ENCODE measurements at places on chromosomes 6 and 20. TPM values are rescaled to one million over a fixed set of nuclear protein-coding genes. Genes with fewer than 3 reads are reported as not detected.

The DSP gene
- 0.08 TPM for total RNA-seq

The WFDC10B gene
- total RNA-seq = not detected

The CHD6 gene
- total RNA-seq = 20.9 TPM

The FAM217A gene
- not detected for total RNA-seq

The KCNB1 gene
- total RNA-seq = not detected

The GNAS-AS1 gene
- total RNA-seq = not detected

GRCh38 chr6:105806486-105806920 is 279.6 kb upstream of the PRDM1 start:
- no peaks in the 10 kb centered on the region for H3K36me3 ChIP-seq
- H3K4me3 ChIP-seq = no peak overlapping the region
- no peak overlapping the region for H3K27ac ChIP-seq
- DNase-seq = no peak
- no peaks in the 10 kb centered on the region for H3K27me3 ChIP-seq

DNA sequence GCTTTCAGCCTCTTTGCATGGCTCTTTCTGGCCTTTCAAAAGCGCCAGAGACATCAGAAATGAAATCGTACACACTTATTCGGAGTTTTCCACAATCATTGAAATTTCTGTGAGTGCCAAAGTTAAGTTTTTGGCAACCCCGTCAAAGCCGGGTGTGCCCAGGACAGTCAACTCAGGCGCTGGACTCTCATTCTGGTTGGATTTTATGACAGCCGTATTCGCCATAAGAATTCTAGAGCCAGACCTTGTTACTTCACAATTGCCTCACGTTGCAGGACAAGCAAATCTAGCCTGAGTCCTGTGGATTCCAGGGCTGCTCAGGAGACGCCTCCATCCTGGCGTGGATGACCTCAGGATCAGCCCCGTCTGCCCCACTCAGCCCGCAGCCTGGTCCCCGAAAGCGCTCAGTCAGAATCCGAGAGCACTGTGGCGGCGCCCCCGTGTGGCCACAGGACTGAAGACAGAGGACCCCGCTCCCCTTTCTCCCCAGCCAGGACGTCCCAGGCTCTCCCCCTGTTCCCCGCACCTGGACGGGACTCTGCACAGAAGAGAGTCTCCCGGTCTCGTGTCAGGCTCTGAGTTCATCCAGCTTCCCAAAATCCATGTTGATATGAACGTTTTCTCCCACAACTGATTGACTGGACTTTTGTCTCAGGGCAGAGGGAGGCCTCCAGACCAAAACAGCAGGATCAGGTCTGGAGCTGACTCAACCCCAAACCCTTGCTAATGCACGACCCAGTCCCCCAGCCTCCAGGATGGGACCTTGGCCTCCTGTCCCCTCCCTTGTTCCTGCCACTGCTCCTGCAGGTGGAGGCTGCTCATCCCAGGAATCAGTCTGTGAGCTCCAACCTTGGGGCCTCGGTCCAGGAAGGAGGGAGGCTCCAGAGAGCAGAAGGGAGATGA is 38.2 kb downstream of the MICA start:
- DNase-seq = peak; percentile 67
- no peak overlapping the region for H3K27ac ChIP-seq
- peaks cover 13% of the 10 kb centered on the region for H3K27me3 ChIP-seq

DNA sequence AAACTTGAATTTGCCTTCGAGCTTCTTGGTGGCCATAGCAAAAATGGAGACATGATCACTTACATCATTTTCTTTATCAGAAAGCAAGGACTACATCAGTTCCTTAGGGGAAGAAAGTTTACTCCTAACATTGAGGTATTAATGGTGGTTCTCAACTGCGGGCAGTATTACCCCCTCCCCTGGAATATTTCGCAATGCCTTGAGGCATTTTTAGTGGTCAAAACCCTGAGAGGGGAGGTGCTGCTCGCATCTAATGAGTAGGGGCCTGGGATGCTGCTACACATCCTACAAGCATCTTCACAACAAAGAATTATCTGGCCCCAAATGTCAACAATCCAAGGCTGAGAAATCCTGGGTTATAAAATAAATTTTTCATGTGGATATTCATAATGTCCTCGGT is 222.2 kb upstream of the TSHZ2 start:
- no peak overlapping the region for H3K27ac ChIP-seq
- H3K36me3 ChIP-seq = no peaks in the 10 kb centered on the region
- no peak for DNase-seq
- H3K4me3 ChIP-seq = no peak overlapping the region
- H3K4me1 ChIP-seq = no peaks in the 10 kb centered on the region
- H3K27me3 ChIP-seq = no peaks in the 10 kb centered on the region

- no peak overlapping the region for H3K4me3 ChIP-seq
- no peaks in the 10 kb centered on the region for H3K27me3 ChIP-seq
- DNase-seq = no peak
- no peak overlapping the region for H3K27ac ChIP-seq
Observed at GRCh38 chr20:39429726-39430125, 467.6 kb downstream of the DHX35 start.

GRCh38 chr6:165556116-165556843 is 106.8 kb downstream of the PDE10A start:
- DNase-seq = no peak
- H3K36me3 ChIP-seq = no peaks in the 10 kb centered on the region
- no peaks in the 10 kb centered on the region for H3K27me3 ChIP-seq

GRCh38 chr20:63243604-63244247 is 8.0 kb downstream of the BIRC7 start:
- H3K27ac ChIP-seq = no peak overlapping the region
- no peaks in the 10 kb centered on the region for H3K36me3 ChIP-seq
- no peak for DNase-seq
- H3K4me3 ChIP-seq = no peak overlapping the region

DNA sequence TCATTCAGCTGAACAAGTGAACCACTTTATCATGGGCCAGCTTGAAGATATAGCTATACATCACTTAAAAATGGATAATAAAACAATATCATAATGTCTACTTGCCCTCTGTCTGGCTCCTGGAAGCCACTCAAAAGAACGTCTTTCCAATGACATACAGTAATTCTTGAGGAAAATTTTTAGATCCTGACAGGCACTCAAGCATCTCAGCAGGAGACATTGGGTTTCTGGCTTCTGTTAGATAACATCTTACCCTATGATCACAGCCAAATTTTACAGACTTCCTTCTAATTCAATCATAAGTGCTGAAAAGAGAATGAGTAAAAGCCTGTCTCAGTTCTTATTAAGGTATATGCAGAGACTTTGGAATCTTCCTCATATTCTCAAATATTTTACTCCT is 330 bp downstream of the CGA start:
- no peak overlapping the region for H3K27ac ChIP-seq
- H3K4me3 ChIP-seq = no peak overlapping the region
- no peak for DNase-seq
- no peaks in the 10 kb centered on the region for H3K4me1 ChIP-seq
- no peaks in the 10 kb centered on the region for H3K36me3 ChIP-seq

- no peak overlapping the region for H3K27ac ChIP-seq
- DNase-seq = peak; percentile 15
- H3K4me3 ChIP-seq = no peak overlapping the region
- no peaks in the 10 kb centered on the region for H3K27me3 ChIP-seq
Observed at GRCh38 chr6:97215157-97215769, 67.8 kb downstream of the MMS22L start.

GRCh38 chr20:46895906-46896242 is 1.2 kb downstream of the EYA2 start:
- no peak for DNase-seq
- H3K27ac ChIP-seq = no peak overlapping the region
- H3K4me3 ChIP-seq = no peak overlapping the region
- no peaks in the 10 kb centered on the region for H3K4me1 ChIP-seq

- peaks cover 32% of the 10 kb centered on the region for H3K27me3 ChIP-seq
- no peak within 1 kb of the TSS for H3K4me3 ChIP-seq
Observed at GRCh38 chr6:33075568-33076405, at the start of gene HLA-DPB1. TSS of gene HLA-DPB1 (plus strand) at chr6:33075990. CDS start at chr6:33076042, 52 bp downstream.

DNA sequence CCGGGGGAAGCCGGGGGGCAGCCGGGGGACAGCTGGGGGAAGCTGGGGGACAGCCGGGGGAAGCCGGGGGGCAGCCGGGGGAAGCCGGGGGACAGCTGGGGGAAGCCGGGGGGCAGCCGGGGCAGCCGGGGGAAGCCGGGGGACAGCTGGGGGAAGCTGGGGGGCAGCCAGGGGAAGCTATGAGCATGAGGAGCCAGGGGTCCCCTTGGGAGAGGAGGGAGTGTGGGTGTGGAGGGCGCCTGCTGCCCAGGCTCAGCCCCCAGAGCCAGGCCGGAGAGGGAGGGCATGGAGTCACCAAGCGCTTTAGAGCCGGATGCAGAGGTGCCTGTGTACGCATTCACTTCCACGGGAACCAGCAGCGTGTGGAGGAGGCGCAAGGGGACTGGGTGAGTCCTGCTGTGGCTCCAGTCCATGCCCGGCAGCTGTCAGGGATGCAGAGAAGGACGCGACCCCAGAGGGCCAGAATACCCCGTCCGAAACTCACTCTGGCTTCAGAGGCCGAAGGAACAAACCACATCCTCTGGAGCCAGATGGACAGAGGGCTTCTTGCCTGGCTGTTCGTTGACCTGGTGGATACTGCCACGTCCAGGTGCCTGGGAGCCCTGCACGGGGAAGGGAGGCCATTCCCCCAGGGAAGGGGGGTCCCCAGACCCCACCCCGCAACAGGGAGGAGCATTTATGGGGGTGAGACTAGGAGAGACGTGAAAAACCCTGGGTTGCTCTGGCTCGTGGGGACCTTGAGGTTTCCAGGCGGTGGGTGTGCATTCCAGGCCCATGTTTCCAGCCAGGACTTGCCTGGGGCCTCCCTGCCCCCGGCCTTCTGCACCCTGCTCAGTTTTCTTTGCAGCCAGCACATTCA is 26.5 kb upstream of the DACT2 start:
- H3K4me3 ChIP-seq = no peak overlapping the region
- DNase-seq = no peak
- H3K27me3 ChIP-seq = no peaks in the 10 kb centered on the region
- H3K27ac ChIP-seq = no peak overlapping the region

DNA sequence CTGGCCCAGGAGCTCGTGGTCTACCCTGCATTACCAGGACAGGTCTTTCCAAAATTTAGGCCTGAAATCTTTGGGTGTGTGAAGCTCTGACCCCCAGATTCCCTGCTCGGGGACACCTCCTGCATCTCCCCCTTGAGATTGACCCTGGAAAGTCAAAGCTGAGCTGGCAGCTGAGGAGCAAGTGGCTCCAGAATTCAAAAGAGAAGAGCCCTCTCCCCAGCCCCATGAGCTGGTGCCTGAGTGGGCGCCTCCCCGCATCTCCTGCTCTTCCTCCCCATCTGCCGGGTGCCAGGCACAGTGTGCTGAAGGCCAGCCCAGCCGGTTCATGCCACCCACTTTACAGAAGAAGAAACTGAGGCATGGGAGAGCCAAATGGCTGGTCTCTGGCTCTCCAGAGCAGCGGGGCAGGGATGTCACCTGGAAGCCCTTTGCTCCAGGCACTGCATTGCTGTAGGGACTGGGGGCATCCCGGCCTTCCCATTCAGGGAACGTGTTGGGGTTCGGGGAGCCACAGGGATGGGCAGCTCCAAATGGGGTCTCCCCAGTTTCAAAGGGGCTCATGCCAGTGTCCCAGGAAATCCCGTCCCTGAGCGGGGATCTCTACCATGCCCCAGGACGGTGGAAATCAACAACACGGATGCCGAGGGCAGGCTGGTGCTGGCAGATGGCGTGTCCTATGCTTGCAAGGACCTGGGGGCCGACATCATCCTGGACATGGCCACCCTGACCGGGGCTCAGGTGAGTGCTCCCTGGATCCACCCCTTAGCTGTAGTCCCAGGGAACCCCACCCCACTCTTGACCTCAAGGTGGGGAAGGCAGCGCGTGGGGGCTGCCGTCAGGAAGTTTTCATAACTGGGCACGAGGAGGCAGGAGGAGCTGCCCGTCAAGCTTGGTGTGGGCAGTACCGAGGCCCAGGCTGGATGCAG is 20.5 kb downstream of the NPEPL1 start:
- DNase-seq = peak; percentile 40
- H3K36me3 ChIP-seq = no peaks in the 10 kb centered on the region
- H3K27ac ChIP-seq = no peak overlapping the region
- no peaks in the 10 kb centered on the region for H3K4me1 ChIP-seq
- no peak overlapping the region for H3K4me3 ChIP-seq

- H3K27ac ChIP-seq = peak overlapping the region; percentile 52
- no peaks in the 10 kb centered on the region for H3K27me3 ChIP-seq
- H3K4me3 ChIP-seq = peak overlapping the region; percentile 99
- H3K36me3 ChIP-seq = peaks cover 7% of the 10 kb centered on the region
- peaks cover 40% of the 10 kb centered on the region for H3K4me1 ChIP-seq
Observed at GRCh38 chr6:157981132-157981394, 600 bp upstream of the SYNJ2 start.

GRCh38 chr20:13166011-13166410 is 55.1 kb upstream of the ISM1 start:
- no peaks in the 10 kb centered on the region for H3K4me1 ChIP-seq
- H3K4me3 ChIP-seq = no peak overlapping the region
- H3K36me3 ChIP-seq = no peaks in the 10 kb centered on the region
- H3K27me3 ChIP-seq = no peaks in the 10 kb centered on the region
- no peak overlapping the region for H3K27ac ChIP-seq

DNA sequence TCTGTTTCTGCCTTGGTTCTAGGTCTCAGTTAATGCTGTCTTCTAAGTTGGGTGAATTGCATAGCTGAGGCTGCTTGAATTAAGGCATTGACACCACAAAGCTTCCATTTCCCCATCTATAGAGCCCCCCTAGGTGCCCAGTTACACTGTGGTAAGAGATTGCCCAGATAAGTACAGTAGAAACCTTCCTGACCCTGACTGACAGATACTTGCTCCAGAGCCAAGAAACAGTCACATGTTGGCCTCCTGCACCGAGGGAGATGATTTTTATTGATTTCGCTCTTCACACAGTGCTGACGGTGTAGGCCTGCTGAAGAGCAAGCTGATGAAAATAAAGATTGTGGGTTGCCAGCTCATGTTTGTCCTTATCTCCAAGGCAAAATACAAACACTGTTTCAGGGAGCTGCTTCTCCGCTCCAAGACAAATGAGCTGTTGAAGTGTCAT is 67.9 kb downstream of the TRMT11 start:
- no peak for DNase-seq
- no peak overlapping the region for H3K4me3 ChIP-seq
- no peaks in the 10 kb centered on the region for H3K27me3 ChIP-seq
- H3K4me1 ChIP-seq = peaks cover 5% of the 10 kb centered on the region
- H3K27ac ChIP-seq = no peak overlapping the region

DNA sequence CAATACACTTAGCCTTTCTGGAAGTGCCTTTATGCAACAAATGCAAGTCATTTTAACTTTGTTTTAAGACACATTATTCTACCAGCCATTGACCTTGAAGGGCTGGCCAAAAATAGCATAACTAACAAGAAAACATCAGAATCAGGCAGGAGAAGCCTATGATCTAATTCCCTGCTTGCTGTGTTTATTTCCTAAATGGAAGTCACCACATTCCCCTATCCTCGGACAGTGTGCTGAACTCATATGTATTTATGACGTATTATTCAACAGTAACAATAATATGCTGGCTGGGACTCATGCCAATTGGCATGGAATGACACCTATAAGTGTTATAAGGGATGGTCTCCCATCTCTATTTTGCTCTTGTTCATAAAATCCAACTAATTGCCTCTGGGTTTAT is 140.7 kb downstream of the MAP3K7 start:
- H3K27me3 ChIP-seq = peaks cover 9% of the 10 kb centered on the region
- no peak overlapping the region for H3K27ac ChIP-seq
- no peaks in the 10 kb centered on the region for H3K4me1 ChIP-seq
- no peaks in the 10 kb centered on the region for H3K36me3 ChIP-seq

GRCh38 chr20:8932192-8933165 is 136.4 kb upstream of the PLCB4 start:
- H3K4me3 ChIP-seq = no peak overlapping the region
- no peak for DNase-seq
- H3K27ac ChIP-seq = no peak overlapping the region
- H3K27me3 ChIP-seq = no peaks in the 10 kb centered on the region

GRCh38 chr6:34151321-34152041 is 5.6 kb upstream of the GRM4 start:
- H3K4me3 ChIP-seq = no peak overlapping the region
- H3K36me3 ChIP-seq = no peaks in the 10 kb centered on the region
- DNase-seq = no peak
- no peak overlapping the region for H3K27ac ChIP-seq

Data from SJSA1 (cell line).